Effector memory CD4-positive, alpha-beta T cell (primary cell): ENCODE measurements at places on chromosomes 6 and 20.

GRCh38 chr20:57574954-57575353, 14.0 kb downstream of the PCK1 start:
- no peak for DNase-seq
- no peaks in the 10 kb centered on the region for H3K4me1 ChIP-seq
- no peak overlapping the region for H3K4me3 ChIP-seq
- H3K27ac ChIP-seq, result no peak overlapping the region
- no peaks in the 10 kb centered on the region for H3K27me3 ChIP-seq

DNA sequence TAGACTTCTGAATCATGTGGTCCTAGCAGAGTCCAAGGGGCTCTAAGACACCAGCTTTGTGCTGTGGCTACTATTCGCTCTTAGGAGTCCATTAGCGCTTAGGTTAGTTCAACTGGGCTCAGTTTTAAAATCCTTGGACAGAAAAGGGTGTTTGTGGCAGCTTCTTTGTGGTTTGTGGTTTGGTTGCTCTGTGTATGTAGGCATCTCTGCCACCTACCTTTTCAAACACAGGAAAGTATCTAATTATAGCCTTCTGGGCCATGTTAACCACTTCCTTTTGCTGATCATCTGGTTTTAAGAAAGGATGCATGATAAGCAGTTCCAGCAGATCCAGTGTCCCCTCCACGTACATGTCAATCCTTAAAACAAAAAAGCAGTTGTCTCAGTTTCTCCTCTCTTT, 10.8 kb downstream of the GSTA4 start:
- H3K4me3 ChIP-seq, result peak overlapping the region; percentile 9
- H3K27ac ChIP-seq, result no peak overlapping the region
- H3K36me3 ChIP-seq, result no peaks in the 10 kb centered on the region
- H3K4me1 ChIP-seq, result peaks cover 25% of the 10 kb centered on the region

DNA sequence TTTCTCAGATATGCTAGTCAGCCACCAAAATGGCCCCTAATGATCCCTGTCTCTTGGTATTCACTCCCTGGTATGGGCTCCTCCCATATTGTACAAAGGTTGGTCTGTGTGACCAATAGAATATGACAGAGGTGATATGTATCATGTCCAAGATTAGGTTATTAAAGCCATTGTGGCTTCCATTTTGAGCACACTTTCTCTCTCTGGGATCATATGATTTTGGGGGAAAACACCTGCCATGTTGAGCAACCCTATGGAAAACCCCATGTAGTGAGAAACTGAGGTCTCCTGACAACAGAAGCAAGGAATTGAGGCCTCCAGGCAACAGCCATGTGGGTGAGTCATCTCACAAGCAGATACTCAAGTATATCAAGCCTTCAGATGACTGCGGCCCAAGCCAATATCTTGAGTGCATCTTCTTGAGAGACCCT, 7.1 kb upstream of the ZNF318 start:
- H3K36me3 ChIP-seq, result no peaks in the 10 kb centered on the region
- H3K4me1 ChIP-seq, result no peaks in the 10 kb centered on the region
- H3K4me3 ChIP-seq, result no peak overlapping the region
- no peaks in the 10 kb centered on the region for H3K27me3 ChIP-seq

DNA sequence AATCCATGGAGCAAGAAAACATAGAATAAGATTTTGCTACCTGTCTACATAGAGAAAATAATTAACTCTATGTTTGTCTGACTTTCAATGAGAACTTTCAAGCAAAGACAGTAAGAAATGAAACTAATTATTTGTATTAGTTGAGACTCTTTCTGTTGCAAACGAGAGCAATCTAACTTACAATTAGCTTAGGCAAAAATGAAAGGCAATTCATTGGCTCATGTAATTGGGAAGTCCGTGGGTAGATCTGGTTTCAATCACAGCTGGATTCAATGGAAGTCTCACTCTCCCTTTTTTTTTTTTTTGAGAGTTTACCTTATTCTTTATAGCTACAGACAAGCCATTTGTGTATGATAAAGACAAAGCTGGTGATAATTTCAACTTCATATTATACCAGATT, 68.2 kb upstream of the STXBP5 start:
- no peaks in the 10 kb centered on the region for H3K27me3 ChIP-seq
- no peaks in the 10 kb centered on the region for H3K36me3 ChIP-seq
- no peak for DNase-seq
- no peaks in the 10 kb centered on the region for H3K4me1 ChIP-seq
- no peak overlapping the region for H3K4me3 ChIP-seq
- no peak overlapping the region for H3K27ac ChIP-seq

DNA sequence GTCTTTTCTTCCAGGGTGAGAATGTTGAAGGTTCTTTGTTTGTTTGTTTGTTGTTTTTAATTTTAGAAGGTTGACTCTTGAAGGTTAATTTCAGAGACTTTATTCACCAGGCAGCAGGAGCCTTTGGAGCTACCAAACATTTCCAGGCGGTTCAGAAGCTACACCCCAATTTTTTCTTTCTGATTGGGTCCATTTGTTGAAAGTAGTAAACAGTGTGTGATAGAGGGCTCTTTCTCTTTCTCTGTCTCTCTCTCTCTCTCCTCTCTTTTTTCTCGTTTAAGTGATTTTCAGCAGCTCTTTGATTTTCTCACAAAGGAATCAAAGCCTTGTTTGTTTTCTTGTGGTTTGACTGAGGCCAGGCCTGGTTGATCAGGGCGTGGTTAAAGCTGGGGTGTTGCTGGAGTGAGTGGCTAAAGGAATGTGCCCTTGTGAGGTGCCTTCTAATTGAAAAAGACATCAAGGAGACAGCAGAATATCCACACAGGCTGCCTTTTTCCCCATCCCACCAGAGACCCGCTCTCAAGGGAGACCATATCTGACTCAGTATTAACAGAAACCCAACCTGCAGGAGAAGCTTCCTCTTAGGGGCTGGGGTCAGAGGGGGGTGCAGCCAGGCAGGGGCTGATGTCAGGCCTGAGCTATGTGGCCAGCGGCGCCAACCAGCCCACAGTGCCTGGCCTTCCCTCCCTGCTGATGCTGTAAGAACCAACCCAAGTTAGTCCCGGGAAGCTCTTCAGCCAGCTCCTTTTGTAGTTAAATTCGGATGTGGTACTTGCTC, 40.4 kb upstream of the NAA20 start:
- H3K36me3 ChIP-seq, result no peaks in the 10 kb centered on the region
- H3K4me3 ChIP-seq, result no peak overlapping the region
- peaks cover 16% of the 10 kb centered on the region for H3K4me1 ChIP-seq
- no peak for DNase-seq
- no peaks in the 10 kb centered on the region for H3K27me3 ChIP-seq

DNA sequence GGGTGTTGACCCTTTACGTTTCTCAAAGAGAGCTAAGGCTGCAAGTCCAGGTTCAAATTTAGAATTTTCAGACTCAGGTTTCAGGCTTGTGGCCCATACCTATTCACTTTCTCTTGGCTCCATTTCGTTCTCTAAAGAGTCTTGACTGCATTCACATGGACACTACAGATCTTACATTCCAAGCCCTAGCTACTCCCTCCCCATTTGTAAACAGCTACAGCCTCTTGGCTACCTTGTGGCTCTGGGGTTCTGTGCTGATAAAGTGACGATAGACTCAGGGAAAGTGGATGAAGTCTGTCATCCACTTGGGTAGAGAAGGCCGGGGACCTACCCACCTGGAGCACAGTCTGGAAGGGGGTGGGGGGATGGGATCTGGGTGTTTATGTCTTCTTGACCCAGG, 503.3 kb downstream of the LMBRD1 start:
- H3K27ac ChIP-seq, result no peak overlapping the region
- no peak for DNase-seq
- H3K27me3 ChIP-seq, result no peaks in the 10 kb centered on the region

- H3K4me3 ChIP-seq, result no peak overlapping the region
- peaks cover 40% of the 10 kb centered on the region for H3K4me1 ChIP-seq
- no peaks in the 10 kb centered on the region for H3K36me3 ChIP-seq
- H3K27me3 ChIP-seq, result no peaks in the 10 kb centered on the region
Observed at GRCh38 chr6:53301801-53302537, 46.8 kb downstream of the ELOVL5 start.

DNA sequence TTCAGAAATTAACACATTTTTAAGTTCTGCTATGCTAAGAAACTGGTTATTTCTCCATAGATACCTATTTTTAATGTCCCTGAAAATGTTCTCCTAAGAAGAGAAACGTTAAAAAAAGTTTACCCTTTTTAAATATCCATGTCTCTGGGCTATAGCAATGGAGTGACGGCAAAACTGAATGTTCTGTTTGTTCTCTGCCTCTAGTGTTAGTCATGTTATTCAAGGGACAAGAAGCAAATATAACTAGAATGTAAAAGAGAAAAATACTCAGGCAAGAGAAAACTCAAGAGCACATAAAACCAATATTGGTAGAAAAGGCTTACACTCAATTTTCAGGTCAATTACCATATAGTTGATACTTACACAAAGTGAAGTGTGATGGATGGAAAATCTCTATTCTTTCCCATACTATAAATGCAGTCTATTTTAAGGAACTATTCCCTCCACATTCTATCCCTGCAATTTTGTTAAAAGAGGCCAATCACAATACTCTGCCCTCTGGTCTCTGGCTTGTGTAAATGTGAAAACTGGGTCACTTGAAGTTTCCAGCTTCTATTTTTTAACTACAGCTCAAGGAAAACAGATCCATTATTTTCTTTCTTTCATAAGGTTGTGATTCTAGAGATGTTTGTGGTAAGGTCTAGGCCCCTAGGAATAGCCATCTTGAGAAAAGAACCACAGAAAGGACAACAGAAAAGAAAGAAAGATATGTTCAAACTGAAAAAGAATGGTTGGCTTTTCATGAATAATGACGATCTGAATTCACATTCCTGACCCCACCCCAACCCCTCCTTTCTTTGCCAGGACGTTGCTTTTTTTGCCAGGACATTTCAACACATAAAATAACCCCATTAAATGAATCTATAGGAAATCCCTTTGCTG, 200.3 kb upstream of the FAM83B start:
- no peaks in the 10 kb centered on the region for H3K4me1 ChIP-seq
- H3K36me3 ChIP-seq, result no peaks in the 10 kb centered on the region
- H3K27ac ChIP-seq, result no peak overlapping the region

- no peaks in the 10 kb centered on the region for H3K4me1 ChIP-seq
- H3K27ac ChIP-seq, result no peak overlapping the region
- DNase-seq, result no peak
- no peaks in the 10 kb centered on the region for H3K27me3 ChIP-seq
- H3K4me3 ChIP-seq, result no peak overlapping the region
- peaks cover 8% of the 10 kb centered on the region for H3K36me3 ChIP-seq
Observed at GRCh38 chr20:25223179-25223661, 24.7 kb upstream of the PYGB start.

DNA sequence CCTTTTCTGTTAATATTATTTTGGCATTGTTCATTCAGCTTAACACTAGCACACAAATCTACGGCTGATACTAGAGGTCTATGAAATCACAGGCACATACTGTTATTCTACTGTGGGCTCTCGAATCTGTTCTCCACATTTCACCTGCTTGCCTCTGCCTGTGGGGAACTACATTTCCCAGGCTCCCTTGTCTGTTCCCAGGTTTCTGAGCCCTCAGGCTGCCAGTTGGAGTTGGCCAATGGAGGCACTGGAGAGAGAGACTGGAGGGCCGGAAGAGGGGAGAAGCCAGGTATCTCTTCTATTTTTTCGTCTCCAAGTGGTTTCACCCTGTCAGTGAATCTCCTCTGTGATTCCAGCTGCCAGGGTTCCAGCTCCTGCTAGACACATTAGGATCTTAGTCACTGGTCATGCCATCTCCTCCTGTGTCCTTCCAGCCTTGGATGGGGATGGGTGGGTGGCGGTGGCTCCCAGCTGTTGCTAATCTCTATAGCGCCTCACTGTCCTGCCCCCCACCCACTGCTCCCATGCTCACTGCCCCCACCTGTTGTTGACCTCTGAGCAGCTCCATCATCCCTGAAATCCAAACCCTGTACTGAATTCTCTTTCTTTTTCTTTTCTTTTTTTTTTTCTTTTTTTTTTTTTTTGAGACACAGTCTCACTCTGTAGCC, 188.2 kb downstream of the LRFN2 start:
- no peak overlapping the region for H3K4me3 ChIP-seq
- DNase-seq, result no peak
- no peaks in the 10 kb centered on the region for H3K36me3 ChIP-seq
- H3K4me1 ChIP-seq, result no peaks in the 10 kb centered on the region

DNA sequence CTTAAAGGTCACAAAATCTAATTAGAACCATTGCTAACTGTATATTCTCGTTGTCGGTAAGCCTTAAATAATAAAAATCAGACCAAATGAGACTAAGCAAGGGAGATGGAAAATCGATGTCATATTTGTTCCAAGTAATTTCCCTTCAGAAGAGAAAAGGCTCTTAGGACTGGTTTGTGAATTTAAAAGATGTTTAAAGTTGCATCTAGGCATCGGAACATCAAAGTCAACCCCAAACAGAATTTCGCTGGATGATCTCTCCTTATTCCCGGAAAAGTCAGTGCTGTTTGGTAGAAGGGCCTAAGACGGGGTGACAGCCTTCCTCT, 63.8 kb downstream of the NPEPL1 start:
- H3K27me3 ChIP-seq, result no peaks in the 10 kb centered on the region
- no peak overlapping the region for H3K4me3 ChIP-seq
- H3K27ac ChIP-seq, result no peak overlapping the region
- DNase-seq, result no peak

DNA sequence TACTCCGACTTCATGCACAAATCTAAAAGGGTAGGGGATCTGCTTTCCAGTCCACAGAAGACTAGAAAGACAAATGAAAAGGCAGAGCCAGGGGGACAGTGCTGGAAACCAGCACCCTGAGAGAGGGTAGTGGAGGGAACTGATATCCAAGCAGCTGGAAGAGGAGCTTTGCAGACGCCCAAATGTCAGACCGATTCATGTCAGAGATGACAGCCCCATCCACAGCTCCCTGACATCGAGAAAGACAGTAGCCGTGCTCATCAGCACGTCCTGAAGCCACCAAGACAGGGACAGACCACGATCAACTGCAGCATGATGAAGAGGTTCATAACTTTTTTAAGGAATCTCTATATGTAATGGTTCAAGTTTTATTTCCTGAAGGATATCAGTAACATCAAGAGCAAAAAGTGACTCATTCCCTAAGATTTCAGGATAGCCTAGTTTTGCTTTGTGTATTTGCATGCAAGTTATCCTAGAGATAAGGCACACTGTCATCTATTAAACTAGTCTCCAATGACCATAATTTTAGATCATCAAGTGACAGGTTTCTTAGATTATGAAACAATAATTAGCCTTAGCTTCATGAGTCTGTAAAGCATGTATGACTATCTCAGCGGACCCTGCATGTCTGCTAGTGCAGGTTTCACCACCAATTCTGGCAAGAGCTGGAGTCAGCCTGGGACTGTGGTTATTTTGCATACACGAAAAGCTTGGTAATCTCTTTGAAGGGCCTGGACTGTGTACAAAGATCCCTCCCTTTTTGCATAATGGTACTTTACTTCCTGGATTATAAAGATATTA, 43.0 kb downstream of the PRDM1 start:
- no peaks in the 10 kb centered on the region for H3K36me3 ChIP-seq
- no peak for DNase-seq
- H3K27me3 ChIP-seq, result no peaks in the 10 kb centered on the region
- no peak overlapping the region for H3K4me3 ChIP-seq
- no peak overlapping the region for H3K27ac ChIP-seq
